ENCODE measurements at places on chromosomes 2 and 18.

DNA sequence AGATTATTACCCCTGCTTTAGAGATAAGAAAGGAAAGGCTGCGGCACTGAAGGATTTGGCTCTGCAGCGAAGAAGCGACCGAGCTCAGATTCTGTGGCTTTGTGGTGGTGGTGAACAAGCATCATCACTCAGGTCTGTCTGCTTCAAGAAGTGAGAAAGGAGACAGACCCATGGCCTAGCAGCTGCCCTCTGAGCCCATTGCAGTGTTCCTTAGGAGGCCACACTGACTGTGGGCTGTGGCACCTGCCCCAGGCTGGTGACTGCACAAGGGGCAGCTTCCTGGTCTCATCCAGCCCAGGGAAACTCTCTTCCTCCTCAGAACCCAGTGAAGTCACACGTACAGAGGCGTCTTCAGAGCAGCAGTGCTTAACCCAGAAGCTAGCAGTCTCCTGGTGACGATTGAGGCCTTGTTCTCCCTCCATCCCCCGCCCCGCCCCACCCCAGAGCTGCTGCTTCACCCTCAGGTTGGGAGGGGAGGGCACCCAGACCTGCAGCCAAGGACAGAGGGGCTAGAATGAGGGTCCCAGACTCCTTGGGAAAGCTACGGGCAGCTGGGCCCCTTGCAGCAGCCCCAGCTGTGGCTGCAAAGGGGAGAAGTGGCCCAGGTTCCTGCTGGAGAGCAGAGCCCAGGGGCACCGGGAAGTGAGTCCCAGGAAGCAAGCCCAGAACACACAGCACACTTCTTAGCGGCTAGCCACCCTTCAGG, 22.2 kb downstream of the BIN1 start:
- DNase-seq, result no peak

GRCh38 chr2:32289165-32289999, 11.7 kb downstream of the YIPF4 start:
- no peak for DNase-seq

- DNase-seq, result no peak
Observed at GRCh38 chr18:39057423-39058064, 1491.9 kb upstream of the CELF4 start.

DNA sequence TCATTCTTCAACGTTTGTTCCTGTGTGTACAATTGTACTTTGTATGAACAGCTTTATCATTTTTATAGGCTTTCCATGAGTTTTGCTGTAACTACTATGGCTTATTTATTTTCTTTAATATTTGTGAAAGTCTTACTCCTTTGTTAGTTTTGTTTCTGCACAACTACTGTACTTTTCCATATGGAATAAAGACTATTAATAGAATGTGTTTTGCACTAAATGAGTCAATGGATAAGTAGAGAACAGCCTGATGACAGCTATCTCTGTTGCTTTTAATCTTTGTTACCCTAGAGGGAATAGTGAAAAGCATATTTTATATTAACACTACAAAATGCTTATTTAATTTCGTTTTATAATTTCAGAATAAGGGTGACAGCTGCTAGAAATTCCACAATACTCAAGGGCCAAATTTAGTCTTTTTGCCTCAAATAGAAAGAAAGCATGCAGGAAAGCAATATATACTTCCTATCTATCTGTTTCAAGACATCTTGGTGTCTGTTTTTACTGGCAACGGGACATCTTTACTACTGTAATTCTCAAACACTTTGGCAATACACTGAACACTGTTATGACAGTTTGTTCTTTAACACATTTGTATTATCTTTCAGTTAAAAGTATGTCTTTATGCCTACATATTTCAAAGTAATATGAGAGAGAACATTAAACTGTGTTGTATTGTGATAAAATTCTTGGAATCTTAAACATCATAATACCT, 53.9 kb downstream of the WDSUB1 start:
- DNase-seq, result no peak

GRCh38 chr2:227739351-227739750, 6.3 kb upstream of the SCYGR8 start:
- no peak for DNase-seq

GRCh38 chr2:184834699-184835397, 236.5 kb downstream of the ZNF804A start:
- no peak for DNase-seq

DNA sequence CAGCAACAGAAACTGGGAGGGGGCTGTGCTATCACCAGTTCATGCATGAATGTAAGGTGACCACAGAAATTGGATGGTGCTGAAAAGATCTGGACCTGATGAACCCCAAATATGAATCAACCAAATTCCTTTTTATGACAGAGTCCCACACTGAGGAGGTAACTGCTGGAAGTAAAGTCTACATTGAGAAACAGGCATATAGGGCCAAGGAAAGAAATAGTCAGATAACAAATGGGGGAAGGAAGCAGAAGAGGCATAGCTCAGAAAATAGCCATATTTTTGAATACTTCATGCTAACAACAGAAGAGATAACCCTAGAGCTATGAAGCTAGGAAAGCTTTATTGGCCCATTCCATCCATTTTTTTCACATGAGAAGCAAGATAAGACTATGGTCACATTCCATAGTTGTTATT, 25.8 kb downstream of the ZC3H6 start:
- no peak for DNase-seq

DNA sequence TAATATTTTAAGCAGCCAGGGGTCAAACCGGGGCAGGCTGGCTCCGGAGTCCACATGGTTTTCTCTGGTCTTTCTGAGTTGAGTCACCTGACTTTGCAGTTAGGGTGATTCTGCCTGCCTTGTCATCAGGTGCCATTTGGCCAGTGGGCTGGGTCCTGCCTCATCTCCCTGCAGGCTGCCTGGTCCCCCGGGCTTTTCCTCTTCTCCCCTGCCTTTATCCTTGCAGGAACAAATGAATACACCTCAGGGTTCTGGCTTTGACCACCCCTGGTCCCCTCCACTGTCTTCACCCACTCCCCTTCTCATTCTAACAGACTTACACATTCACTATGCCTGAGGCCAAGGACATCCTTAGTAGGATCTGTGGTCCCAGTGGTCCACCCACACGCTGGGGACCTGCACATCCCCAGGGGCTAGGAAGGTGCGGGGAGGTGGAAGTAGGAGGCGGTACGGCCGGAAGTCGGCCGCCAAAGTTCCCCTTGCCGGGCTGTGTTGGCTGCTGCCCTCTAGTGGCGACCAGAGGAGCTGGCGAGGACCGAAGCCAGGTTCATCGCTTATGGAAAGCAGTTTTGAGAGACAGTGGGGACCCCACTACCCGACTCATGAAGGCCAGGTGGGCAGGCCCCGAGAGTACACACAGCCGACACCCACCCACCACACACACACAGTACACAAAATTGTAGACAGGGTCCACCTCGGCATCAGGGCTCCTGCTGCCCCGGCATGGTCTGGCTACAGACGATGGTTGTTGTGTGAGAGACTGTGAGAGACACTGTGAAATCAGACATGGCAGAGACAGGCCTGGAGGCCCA, 6.3 kb upstream of the TEX261 start:
- peak; percentile 57 for DNase-seq

GRCh38 chr2:233563663-233564430, 2.7 kb downstream of the USP40 start:
- DNase-seq, result no peak

DNA sequence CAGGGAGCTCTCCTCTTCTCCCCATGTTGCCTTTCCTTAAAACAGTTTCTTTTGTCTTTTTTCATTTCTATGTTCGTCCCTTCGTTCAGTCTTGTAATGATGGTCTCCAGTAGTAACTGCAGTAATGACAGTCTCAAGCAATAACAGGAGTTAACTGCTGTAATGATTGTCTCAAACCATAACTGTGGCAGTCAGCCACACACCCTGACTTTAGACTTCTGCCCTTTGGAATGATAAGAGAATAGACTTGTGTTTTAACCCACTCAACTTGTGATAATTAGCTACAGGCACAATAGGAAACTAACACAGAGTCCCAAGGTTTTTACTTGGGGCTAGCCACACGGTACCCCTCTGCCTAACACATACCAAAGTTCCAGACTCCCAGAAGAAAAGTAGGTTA, 12.1 kb downstream of the TMEM131 start:
- no peak for DNase-seq

GRCh38 chr2:207241198-207241597, 75.5 kb upstream of the KLF7 start:
- DNase-seq, result no peak
